ENCODE measurements at places on chromosomes 11 and 22. TPM values are rescaled to one million over a fixed set of nuclear protein-coding genes. Genes with fewer than 3 reads are reported as not detected.

DEFB131B gene
- not detected for total RNA-seq

PTGDR2 gene
- total RNA-seq = 1.3 TPM

CRYBA4 gene
- total RNA-seq = not detected

OSM gene
- total RNA-seq = not detected

CCDC87 gene
- total RNA-seq = 0.10 TPM

OR56A4 gene
- total RNA-seq = not detected

OTOG gene
- under 0.01 TPM for total RNA-seq

TRIM51 gene
- total RNA-seq = not detected

APOL6 gene
- total RNA-seq = 7.9 TPM

ARHGAP8 gene
- 1.1 TPM for total RNA-seq

IGSF22 gene
- 6.2 TPM for total RNA-seq

HSCB gene
- 13.2 TPM for total RNA-seq

Data from tongue (tissue), 3 donors.